ENCODE measurements at places on chromosomes 12 and 14.

DNA sequence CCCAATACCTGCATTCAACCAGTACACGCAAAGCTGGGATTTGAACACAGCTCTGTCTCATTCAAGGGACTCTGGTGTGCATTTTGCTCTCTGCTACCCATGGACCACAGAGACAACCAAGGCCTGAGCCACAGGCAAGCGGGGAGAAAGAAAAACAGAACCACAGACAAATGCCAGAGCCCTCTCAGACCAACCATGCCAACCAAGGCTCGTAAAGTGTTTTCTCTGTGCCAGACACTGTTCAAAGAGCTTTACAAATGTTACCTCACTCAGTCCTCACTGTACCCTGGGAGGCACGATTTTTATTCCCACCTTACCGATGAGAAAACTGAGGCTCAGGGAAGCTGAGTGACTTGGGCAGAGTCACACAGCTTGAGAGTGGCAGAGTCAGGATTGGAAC is 32.4 kb upstream of the EML1 start:
- no peak for DNase-seq

GRCh38 chr12:31488737-31489338 is 102.1 kb downstream of the DENND5B start:
- no peak for DNase-seq

DNA sequence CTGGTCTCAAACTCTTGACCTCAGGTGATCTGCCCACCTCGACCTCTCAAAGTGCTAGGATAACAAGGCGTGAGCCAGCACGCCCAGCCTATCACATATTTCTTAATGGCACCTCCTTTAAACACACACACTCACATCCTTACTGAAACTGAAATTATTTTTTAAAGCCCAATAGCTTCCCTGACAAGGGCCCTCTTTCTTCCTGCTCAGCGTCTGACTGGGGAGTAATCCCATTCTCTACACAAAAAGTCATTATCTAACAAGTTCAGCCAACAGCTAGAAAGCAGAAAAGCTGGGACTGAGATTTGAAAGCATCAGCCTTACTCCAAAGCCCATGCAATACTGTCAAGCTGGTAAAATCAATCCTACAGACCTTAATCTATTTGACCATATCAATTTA is 10.0 kb upstream of the AICDA start:
- no peak for DNase-seq

GRCh38 chr12:6418796-6419195 is 26.0 kb upstream of the CD27 start:
- DNase-seq = no peak

- DNase-seq = no peak
These were observed 16.3 kb downstream of the ATP5MC2 start for GRCh38 chr12:53659571-53659981.

DNA sequence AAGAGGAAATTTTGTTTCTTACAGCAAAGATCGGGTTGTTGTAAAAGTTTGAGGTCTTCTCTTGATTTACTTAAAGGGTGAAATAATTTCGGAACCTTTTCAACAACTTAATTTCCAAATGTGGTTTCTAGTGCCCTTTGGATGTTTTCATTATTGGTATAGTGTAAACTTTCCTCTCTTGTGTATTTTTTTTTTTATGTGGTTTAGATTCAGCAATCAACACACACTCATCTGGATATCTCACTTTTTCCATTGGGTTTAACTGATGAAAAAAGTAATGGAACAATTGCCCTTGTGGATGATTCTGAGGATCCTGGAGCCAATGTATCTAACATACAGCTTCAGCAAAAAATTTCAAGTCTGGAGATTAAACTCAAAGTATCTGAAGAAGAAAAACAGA is 116.3 kb downstream of the CCDC91 start:
- no peak for DNase-seq

GRCh38 chr14:78401866-78402265 is 231.7 kb downstream of the NRXN3 start:
- DNase-seq = no peak

- peak; percentile 100 for DNase-seq
These were observed at the start of gene FMNL3 for GRCh38 chr12:49707128-49707811. Gene FMNL3 (minus strand): TSS chr12:49707405. CDS start chr12:49707180, 225 bp downstream.

GRCh38 chr12:103036581-103037214 is 79.2 kb downstream of the ASCL1 start:
- no peak for DNase-seq

GRCh38 chr12:5099591-5099990 is 55.9 kb downstream of the KCNA5 start:
- no peak for DNase-seq

DNA sequence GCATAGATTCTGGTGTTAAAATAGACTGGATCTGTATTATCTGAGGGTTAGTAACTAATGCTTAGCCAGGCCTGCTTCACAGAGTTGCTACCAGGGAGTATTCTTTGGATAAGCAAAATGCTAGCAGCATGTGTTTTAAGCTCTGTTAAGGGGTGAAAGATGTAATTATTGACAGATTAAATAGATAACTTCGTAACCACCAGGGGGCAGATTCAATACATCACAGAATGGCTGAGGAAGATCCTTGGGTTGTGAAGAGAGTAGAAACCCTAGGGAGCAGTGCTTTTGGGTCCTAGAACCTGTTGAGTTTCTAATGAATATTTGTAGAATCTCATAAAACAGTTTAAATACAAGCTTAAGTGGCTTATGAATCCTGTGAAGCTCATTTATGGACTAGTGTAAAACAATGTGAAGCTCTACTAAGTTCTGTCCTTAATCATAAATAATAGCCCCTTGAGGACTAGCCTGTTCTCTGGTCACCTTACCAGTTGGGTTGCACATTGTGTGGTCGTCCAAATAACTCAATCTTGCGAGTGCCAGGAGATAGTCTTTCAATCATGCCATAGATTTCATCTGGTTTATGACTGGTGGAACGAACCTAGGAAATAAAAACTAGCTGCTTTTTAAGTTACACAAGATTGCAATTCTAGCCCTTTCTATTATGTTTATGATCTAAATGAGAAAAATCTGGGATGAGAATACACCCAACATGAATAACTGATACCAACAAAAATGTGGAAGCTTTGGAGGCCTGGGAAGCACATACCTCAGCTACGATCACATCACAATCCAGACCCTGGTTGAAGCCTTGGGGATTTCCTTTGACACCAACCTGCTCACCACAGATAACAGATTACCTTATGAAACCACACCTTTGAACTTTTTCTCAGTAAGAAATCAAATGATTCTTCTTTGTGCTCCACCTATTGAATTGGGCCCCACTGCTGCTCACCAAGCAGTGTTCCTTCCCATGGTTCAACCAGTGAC is 12.3 kb downstream of the METTL3 start:
- peak; percentile 27 for DNase-seq

All from activated T-cell treated with anti-CD3 and anti-CD28 coated beads, Interleukin-2, amount 50 U/mL, for 72 hours (primary cell).